Natural killer cell treated with Interleukin-12 subunit alpha and Interleukin-12 subunit beta and Interleukin-15 and Interleukin-18, amount 100 ng/mL, for 72 hours (primary cell): ENCODE measurements at places on chromosomes 5 and 9. TPM values are rescaled to one million over a fixed set of nuclear protein-coding genes. Genes with fewer than 3 reads are reported as not detected.
A peak's percentile ranks its signal among the peaks of the same experiment; 100 is the strongest.

The CCNO gene
- not detected for total RNA-seq

The ANKRD20A1 gene
- 1.4 TPM for total RNA-seq

The FBP1 gene
- 1.4 TPM for total RNA-seq

The NUTM2F gene
- not detected for total RNA-seq

DNA sequence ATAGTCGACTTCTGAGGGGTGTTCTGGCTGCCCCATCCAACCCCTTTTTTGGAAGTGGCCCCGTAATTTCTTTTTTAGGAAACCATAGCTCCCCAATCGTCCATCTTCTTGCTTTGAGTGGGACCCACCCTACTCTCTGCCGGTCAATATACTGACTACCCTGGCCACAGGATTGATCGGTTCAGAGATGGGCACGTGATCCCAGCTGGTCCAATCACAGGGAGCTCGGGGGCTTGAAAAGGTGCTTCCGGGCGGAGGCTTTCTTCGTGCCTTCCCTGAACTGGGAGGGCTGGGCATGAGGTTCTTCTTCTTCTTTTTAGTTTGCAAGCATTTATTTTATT, 78.7 kb upstream of the SH3PXD2B start:
- no peak for DNase-seq

DNA sequence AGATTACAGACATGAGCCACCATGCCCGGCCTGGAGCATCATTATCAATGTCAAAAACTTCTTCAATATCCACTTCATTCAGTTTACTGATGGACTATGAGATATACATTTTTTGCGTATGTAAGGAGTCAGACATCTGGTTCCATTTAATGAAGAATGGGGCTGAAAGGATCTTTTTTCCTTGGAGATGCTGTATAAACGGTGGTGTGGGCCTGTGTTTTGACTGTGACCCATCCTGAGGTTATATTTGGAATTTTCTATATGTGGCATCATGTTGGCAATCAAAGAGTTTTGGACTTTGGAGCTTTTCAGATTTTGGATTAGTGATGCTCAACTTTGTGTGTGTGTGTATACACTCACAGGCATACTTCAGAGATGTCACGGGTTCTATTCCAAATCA, 85.7 kb upstream of the FBXL17 start:
- no peak for DNase-seq

- no peak for DNase-seq
Observed at GRCh38 chr9:92044936-92045335, 70.3 kb downstream of the SPTLC1 start.

- DNase-seq, result no peak
Observed at GRCh38 chr9:6640268-6641051, 5.1 kb downstream of the GLDC start.

DNA sequence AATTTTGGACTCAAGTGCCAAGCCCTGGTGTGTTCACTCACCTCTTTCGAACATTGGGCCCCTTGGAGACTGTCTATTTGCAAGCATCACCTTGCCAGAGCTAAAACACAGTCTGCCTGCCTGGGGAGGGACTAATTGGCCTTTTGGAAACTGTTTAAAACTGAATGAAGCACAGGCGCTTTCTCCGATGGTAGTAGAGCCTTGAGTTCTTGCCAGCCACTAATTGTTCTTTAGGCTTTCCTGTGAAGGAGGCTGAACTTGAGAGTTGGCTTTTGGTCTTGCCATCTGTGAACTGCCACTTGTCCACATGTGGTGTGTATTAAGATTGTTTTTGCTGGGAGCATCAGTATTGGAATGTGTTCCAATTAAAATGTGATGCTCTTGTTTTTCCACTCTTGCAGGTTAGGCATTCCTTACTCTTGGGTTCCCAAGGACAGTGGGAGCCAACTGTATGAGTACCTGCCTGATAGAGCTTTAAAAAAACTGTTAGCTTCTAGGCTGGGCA, 26.0 kb downstream of the GARNL3 start:
- DNase-seq, result no peak

GRCh38 chr5:22678886-22679285, 174.3 kb downstream of the CDH12 start:
- no peak for DNase-seq

GRCh38 chr9:117926031-117926658, 221.9 kb downstream of the TLR4 start:
- no peak for DNase-seq

DNA sequence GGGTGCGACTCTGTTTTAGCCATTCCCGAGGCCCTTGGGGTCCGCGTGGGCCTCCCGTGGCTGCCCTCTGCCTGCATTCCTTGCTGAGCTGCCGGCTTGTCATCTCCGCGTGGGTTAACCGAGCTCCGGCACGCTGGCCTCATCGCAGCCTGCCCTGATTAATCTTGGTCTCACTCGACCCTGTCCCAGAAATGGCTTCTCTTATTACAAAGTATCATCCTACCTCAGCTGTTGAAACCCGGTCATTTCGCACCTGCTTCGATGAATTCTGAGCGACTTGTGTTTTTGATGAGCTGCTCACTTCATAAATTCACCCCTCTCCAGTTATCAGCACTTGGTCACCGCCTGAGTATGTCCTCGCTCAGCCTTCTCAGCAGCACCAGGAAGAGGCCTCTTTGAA, 123.5 kb upstream of the EGFLAM start:
- no peak for DNase-seq

DNA sequence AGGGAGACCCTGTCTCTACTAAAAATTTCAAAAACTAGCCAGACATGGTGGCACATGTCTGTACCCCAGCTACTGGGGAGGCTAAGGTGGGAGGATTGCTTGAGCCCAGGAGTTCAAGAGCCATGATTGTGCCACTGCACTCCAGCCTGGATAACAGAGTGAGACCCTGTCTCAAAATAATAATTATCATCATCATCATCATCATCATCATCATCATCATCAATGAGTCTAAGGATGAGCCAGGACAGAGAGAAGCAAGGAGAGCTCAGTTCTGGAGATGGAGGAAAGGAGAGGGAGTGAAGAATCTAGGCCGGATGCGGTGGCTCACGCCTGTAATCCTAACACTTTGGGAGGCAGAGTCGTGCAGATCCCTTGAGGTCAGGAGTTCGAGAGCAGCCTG, 36.7 kb upstream of the MATR3 start:
- DNase-seq, result no peak

DNA sequence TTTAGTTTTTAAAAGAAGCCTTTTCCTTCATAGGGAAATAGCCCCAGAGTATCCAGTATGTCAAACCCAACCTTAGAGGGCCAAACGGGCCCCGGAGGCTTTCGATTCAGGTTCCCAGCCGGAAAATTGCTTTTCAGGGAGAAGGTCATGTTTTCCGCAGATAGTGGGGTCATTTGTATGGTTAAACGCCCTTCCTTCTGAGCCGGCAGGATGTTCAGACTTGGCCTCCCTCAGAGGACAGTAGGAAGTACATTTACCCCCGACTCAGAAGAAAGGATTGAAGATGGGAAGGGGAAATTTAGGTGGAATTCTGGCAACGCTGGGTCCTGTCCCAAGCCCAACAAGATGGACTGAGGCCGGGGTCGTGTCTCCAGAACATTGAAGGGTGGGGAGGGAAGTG, 195.2 kb downstream of the AOPEP start:
- no peak for DNase-seq

DNA sequence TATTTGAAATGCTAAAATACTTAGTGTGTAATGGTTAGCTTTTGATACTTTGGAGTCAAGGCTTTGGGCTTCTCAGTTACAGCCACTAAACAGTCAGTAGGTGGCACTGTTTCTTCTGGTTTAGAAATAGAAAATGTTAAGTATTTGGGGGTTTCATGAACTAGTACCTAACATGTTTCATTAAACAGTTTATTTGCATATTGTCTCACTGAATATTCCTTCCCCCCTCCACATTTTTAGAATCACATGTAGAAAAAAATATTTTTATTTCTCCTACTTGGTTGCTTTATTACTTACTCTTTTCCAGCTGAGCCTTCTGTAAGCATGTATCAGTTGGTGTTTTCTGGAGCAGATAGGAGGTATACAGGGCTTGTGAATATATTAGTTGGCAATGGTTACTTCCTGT, 48.0 kb downstream of the IPO11 start:
- no peak for DNase-seq

GRCh38 chr5:170360709-170361108, 28.5 kb downstream of the KCNMB1 start:
- DNase-seq, result no peak

- DNase-seq, result no peak
Observed at GRCh38 chr9:83639266-83639665, 16.3 kb downstream of the IDNK start.

DNA sequence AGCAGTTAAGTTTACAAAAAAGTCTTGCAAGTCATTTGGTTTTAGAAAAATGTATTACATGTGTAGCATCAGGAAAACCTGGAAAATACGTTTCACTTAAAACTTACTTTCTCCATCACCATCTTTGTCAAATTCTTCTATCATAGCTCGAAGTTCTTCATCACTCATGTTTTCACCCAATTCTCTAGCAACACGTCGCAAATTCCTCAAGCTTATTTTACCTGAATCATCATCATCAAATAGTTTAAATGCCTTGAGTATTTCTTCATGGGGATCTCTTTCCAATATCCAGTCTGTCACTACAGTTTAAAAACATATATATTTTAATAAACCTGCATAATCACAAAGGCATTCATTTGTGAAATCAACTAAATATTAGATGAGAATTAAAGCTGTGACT, 10.3 kb downstream of the CETN3 start:
- no peak for DNase-seq

- no peak for DNase-seq
Observed at GRCh38 chr5:32733590-32734340, 22.6 kb downstream of the NPR3 start.

GRCh38 chr5:129616517-129616916, 131.4 kb upstream of the MINAR2 start:
- DNase-seq, result no peak

- DNase-seq, result no peak
Observed at GRCh38 chr5:118068886-118069285, 919.5 kb downstream of the DTWD2 start.

DNA sequence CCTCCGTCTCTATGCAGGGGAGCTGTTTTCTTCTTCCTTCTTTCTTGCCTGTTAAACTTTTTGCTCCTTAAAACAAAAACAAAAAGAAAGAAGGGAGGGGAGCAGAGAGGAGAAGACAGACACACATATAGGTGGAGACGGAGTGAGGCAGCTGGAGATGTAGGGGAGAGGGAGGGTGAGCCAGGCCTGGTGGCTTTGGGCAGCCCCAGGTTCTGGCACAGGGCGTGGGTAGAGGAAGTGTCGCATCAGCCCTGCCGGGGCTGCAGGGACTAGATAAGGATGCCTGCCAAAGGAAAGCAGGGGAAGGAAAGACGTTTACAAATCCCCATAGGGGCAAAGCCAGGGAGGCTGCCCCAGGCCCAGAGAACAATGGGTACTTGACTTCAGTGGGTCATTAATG, 38.7 kb upstream of the PTGS1 start:
- peak; percentile 8 for DNase-seq

DNA sequence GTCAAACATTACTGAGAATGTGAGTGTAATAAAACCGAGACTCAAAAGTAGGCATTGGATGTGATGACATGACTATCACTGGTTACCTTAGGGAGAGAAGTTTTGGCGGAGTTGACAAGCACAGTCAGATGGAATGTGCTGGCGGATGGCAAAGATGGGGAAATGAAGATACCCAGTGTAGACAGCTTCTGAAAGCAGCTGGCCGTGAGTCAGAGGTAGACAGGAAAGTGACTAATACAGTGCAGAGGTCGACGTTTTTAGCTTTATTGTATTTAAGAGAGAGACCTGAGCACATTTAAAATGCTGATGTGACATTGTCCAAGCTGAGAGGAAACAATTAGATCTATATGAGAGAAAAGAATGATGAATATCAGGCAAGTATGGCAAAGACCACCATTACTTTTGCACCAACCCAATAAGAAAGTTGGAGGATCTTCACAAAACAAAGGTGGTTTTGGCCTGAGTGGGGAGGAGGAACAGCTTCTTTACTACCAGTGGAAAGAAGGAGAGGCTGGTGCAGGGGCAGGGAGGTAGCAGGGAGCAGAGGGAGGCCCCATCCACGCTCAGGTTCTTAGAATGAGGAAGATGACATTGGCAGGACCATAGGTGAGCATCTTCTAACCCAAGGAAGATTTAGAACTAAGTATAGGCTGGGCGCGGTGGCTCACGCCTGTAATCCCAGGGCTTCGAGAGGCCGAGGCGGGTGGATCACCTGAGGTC, 36.7 kb upstream of the KCNIP1 start:
- no peak for DNase-seq

- DNase-seq, result no peak
Observed at GRCh38 chr5:147170603-147171002, 64.2 kb upstream of the STK32A start.

DNA sequence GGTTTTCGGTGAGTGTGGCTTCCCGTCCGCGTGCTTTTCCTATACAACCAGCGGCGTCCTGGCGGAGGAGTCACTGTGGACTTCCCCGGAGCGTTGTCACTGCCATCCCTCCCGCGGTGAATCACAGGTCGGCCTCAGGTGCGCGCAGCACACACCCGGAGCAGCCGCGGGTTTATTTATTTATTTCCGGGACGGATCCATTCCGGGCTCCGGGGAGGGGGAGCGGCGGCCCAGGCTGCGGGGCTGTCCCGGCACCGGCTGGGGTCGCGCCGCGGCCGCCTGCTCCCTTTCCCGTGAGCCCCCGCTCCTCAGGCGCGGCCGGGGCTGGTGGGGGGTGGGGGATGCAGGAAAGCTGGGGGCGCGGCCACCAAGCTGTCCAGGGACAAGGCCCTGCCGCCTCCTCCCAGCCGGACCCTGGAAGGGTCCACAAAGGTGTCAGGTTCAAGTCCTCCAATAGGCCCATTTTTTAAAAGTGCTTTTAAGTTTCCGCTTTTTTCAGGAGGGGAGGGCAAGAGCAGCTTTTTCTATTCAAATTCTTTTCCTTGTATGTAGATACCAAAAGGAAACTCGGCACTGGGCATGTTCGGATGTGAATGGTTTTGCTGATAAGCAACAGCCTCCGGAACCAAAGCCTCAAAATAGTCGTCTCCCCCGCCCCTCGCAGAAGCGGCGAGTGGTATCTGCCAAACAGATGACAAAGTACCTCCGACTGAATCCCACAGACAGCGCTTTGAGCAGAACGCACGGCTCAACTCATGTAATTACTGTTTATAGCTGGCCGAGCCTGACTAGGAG, 192.5 kb downstream of the CD180 start:
- DNase-seq, result peak; percentile 86
